Dorsolateral prefrontal cortex (tissue), 122 donors: ENCODE measurements at places on chromosomes 6 and 20.
A peak's percentile ranks its signal among the peaks of the same experiment; 100 is the strongest.

DNA sequence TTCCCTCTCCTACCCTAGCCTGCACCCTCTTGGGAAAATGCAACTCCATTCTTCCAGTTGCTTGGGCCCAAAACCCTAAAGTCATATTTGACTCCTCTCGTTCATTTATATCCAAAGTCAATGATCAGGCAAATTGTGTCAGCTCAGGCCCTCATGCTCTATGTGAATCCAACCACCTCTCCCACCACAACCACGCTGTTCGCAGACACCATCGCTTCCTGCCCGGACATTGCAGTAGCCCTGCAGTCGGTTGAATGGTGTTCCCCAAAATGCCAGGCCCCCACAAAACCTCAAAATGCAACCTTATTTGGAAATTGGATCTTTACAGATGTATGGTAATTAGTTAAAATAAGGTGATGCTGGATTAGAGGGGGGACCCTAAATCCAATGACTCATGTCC is 98.3 kb downstream of the PREX1 start:
- no peak for DNase-seq

GRCh38 chr6:118186672-118187567 is 279.9 kb downstream of the SLC35F1 start:
- DNase-seq, result no peak

- DNase-seq, result no peak
Observed at GRCh38 chr6:44217332-44218143, 812 bp downstream of the MYMX start.

DNA sequence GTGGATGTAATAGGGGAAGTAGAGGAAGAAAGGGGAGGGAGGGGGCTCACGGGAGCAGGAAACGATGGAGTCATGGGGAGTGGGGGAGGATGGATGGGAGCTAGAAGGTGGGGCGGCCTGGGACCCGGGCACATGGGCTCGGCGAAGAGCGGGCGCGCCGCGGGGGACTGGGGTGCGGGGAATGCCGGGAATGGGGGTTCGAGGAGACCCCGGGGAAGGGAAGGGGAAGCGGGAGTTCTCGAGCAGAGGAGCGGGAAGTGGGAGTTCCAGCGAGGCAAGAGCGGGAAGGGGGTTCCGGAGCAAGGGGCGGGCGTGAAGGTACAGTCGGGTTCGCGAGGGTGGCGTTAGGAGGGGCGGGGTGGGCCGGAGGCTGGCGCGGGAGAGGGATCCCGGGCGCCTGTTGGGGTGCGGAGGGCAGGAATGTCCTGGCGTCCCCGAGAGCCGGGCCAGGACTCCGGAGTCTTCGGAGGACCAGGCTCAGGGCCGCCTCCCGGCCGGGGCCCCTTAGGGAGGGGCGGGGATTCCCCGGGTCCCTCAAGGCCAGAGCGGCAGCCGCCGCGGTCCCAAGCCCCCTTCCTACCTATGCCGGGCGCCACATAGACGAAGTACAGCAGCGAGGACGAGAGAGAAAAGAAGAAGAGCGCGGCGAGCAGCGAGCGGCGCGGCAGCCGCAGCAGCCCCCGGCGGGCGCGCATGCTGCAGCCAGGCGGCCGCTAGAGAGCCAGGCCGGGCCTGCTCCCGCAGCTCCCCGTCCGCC is 504 bp downstream of the B4GALT5 start:
- peak; percentile 34 for DNase-seq

- DNase-seq, result no peak
Observed at GRCh38 chr6:169099411-169100202, 154.0 kb downstream of the THBS2 start.

GRCh38 chr6:56292505-56293181 is 45.3 kb upstream of the COL21A1 start:
- DNase-seq, result no peak

- DNase-seq, result no peak
Observed at GRCh38 chr6:16402581-16402900, 164.2 kb downstream of the GMPR start.

- DNase-seq, result no peak
Observed at GRCh38 chr6:89438248-89438647, 5.3 kb downstream of the ANKRD6 start.

- no peak for DNase-seq
Observed at GRCh38 chr6:157430834-157431233, 49.8 kb downstream of the ZDHHC14 start.

GRCh38 chr6:150905769-150906168 is 40.3 kb downstream of the MTHFD1L start:
- no peak for DNase-seq

DNA sequence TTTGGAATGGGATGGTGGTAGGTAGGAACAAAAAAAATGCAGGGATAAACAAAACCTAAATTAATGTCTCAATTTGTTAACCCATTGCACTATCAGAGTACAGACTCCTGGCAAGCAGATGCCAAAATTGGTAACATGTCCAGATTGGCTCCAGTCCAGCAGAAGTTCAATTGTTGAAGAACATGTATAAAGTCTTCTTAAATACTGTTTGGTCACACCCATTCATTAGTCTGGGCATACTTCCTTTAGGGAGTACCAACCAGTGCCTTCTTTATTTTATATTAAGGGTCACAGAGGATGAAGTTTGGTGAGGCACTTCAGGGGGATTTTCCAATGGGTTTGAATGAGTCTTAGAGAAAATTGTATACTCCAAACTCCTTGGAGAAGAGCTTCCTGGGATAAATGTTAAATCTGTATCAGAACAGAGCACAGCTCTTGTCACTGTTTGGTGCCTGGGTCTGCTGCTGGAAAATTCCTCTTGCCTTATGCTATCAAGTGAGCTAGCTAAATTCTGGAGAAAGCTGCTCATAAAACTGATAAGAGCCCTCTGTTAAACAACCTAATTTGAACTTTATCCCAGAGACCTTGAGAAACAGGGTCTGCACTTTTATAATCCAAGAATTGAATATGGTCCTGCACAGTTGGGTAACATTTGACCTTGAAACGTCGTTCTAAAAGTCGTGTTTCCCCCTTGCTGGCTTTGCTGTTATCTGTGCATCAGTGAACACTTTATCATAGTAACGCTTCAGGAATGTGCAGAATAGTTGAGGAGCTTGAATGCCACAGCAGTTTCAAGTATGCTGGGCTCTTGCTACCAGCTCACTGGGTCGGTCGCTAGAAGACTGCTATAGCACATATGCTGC is 334.1 kb upstream of the CITED2 start:
- no peak for DNase-seq

DNA sequence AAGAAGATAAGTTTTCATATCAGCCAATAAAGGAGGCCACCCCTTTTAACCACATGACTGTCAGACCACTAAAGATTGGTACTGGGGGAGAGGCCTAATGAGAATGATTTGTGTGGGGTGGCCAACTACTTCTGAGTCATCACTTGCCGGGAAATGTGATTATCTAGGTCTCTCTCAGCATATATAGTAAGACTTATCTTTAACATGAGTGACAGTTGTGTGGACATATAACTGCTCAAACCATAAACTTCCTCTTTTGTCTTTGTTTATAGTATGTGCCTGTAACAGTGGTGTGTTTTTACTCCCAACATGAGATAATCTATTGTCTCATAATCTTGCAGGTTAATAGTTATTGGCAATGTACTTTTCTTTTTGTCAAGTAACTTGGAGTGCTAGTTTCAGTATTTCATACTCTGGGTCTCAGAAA is 312.4 kb downstream of the CDKAL1 start:
- DNase-seq, result no peak

DNA sequence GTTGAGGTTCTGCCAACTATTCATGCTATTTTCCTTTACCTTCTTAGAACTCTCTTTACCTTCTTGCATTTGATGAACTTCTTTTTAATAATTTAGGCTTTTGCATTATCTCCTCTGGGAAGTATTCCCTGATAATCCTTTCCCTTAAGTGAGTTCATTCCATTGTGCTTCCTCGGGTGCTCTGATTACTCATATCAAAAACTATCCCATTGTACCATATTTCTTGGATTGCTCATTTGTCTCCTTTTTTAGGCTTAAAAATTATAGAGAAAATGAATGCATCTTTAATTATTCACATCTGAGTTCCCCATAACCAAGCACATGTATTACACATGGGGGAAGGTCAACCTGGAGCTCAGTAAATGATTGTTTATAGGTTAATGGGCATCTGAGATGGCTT is 2.5 kb downstream of the CALHM4 start:
- no peak for DNase-seq

DNA sequence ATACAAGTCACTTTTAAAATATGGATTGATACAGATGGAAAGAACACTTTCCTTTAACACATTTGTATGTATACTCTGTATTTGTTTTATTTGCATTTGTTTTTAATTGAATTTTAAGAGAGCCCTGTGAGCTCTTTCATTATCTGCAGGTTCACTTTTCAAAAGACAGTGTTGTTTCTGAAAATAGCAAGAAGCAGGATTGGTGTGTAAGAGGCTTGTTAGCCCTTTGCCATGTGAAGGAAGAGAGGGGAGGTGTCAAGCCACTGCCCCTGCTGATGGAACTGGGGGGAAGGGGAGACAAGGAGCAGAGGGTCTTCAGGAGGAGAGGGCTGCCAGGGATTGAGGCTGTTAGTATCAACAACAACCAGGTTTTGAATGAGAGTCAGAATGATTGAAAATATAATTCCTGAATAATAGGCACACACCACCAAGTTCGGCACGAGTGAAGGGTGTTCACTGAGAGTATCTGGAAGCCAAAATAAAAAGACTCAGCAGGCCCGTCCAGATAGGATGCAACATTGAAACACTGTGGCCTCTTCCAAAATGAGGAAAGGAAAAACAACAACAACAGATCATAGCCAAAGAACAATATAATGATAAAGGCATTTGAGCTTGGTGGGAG is 12.6 kb upstream of the PBOV1 start:
- no peak for DNase-seq

GRCh38 chr20:4667371-4667773 is 54.3 kb upstream of the PRND start:
- DNase-seq, result no peak

DNA sequence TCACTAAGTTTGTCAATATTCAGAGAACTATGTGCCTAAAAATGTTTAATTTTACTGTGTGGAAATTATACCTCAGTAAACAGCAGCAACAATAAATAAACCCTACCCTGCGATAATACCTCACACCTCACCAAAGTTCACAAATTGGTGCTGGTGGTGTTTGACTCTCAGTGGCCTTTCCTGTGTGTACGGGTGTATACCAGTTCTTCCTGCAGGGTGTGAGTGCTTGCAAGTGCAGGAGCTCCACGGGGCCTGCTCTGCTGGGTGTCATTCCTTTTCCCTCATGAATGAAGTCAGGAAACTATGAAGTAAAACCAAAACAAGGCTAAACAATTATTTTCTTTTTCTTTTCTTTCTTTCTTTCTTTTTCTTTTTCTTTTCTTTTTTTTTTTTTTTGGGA is 4.1 kb upstream of the ENPP5 start:
- DNase-seq, result no peak

- no peak for DNase-seq
Observed at GRCh38 chr6:157049133-157049532, 272.0 kb downstream of the ARID1B start.

DNA sequence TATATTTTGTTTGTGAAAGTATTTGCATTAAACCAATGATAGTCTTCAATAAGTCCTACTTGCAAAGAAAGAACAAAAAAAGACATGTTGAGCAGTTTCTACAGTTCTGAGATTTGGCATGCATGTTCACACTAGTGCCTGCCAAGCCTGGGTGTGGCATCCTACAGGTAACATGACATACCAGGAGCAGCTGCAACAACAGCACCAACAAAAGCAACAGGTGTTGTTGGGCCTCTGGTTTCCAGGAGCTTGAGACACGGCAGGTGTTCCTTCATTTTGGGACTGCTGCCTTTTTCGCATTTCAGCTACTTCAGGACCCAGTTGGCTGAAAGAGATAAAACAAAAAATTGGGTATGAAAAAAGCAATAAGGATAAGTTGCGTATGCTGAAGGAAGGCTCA is 41.2 kb upstream of the MTRF1L start:
- DNase-seq, result no peak

DNA sequence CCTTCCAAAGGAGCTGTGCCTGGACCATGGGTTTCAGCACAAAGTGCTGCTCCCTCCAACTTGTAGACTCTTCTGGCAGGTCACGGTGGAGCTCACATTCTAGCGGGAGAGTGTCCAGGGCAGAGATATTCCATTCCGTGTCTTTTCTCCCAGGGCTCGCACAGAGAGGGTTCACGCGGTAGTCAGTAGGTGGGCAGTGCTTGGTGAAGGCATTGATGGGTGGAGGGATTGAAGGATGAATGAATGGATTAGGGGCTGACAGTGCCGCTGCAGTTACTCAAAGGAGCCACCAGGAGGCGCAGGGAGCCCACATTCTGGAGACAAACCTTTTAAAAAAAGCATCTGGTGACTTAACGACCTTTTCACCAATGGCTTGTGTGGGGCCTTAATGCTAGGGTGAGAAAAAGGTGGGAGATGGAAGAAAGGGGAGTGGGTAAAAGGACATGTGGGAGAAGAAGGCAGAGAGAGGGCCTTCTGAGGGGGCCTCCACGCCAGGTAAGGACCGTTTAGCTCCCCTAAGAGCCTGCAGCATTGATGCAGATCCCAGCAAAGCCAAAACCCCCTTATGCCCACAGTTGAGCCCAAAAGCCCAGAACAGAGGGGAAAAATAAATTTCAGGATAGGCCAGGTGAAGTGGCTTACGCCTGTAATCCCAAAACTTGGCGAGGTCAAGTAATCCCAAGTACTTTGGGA is 17.5 kb upstream of the FAM110A start:
- peak; percentile 48 for DNase-seq

DNA sequence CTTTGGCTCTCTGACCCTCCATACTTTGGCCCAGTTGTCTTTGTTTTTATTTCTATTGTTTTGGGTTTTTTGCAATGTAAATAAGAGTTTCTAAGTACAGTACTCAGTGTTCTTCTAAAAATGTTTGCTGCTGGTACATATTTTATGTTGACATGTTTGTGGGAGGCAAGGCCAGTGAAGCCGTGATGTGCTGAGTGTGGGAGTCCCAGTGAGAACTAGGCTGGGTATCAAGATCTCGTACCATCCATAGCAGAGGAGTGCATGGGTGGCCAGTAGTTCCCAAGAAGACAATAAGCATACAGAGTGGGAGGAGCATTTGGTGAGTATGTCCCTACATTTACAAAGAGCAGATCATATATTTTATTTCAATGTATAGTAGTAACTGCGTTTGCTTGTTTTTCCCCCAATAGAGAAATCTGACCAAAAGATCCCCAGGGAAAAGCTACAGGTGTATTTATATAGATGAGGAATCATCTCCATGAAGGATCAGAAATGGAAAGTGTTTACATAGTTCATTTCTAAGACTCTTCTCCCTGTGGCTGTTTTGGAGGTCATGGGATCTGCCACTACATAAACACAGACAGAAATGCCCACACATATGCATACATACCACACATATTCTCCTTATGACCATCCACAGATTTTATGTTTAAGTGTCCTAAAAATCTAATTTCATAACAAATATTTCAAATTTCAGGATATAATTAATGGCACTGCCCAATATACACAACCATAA is 285.9 kb downstream of the ALDH8A1 start:
- DNase-seq, result no peak

- no peak for DNase-seq
Observed at GRCh38 chr6:141467881-141468280, 664.8 kb upstream of the GJE1 start.

- DNase-seq, result no peak
Observed at GRCh38 chr6:84906514-84906913, 142.1 kb upstream of the TBX18 start.

GRCh38 chr6:46888031-46888430 is 33.7 kb downstream of the ADGRF5 start:
- no peak for DNase-seq
